ENCODE measurements at places on chromosomes 3 and 15. TPM values are rescaled to one million over a fixed set of nuclear protein-coding genes. Genes with fewer than 3 reads are reported as not detected.

The ZNF717 gene
- total RNA-seq, result 7.2 TPM

The CRYGS gene
- 3.1 TPM for total RNA-seq

The RASL12 gene
- total RNA-seq, result 43.2 TPM

The GCSAM gene
- not detected for total RNA-seq

The CYP8B1 gene
- not detected for total RNA-seq

The CORO2B gene
- 8.9 TPM for total RNA-seq

The AMIGO3 gene
- total RNA-seq, result 0.27 TPM

GRCh38 chr3:107704477-107704876 is 181.7 kb downstream of the BBX start:
- no peak for ATAC-seq

DNA sequence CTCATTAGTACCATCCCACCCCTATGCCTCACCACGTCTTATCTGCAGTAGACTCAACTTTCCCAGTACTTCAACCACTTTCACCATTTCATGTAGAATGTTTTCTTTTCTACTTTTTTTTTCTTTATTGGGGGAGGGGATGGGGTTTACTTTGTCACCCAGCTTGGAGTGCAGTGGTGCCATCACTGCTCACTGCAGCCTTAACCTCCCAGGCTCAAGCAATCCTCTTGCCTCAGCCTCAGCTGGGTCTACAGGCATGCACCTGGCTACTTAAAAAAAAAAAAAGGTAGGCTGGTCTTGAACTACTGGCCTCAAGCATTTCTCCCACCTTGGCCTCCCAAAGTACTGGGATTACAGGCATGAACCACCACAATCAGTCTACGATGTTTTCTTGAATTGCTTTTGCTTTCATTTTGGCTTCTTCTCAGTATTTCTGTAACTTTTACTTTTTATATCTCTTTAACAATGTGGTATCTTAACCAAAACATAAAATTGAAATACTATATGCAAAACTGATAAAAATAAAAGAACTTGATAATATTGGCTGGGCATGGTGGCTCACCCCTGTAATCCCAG is 44.9 kb upstream of the CHL1 start:
- ATAC-seq, result no peak

GRCh38 chr3:113532698-113533533 is 561 bp downstream of the SIDT1 start:
- ATAC-seq, result peak; percentile 54

DNA sequence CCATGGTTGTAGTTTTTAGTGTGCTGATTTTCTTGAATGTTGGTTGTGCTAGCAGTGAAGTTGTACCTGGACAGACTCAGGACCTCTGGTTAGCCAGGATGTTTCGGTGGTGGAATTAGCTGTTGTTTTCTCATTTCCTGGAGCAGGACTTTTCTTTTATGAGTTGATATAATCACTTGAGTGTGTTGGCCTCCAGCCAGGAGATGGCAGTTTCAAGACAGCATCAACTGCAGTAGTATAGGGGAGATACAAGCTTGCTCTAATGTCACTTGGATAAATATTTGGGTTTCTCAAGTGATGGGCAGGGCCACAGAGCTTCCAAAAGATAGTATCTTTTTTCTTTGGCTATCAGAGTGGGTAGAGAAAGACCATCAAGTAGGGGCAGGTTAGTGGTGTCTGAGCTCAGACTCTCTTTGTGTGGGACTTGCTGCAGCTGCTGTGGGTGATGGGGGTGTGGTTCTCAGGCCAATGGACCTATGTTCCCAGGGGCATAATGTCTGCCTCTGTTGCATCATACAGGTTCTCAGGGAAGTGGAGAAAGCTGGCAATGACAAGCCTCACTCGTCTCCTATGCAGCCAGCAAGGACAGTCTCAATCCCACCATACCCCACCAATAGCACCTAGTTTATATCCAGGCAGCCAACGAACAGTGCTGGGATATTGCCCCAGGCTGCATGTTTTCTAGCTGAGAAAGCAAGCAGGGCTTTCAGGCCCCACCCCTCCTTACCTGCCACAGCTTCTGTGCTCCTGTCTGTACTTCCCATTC is 14.6 kb upstream of the OR5K2 start:
- no peak for ATAC-seq

GRCh38 chr3:53718462-53718861 is 127.8 kb downstream of the CHDH start:
- no peak for ATAC-seq

GRCh38 chr3:41518626-41519025 is 319.3 kb downstream of the CTNNB1 start:
- ATAC-seq, result no peak

GRCh38 chr15:67899596-67900283 is 59.9 kb upstream of the RNU6-1 start:
- no peak for ATAC-seq

- no peak for ATAC-seq
Observed at GRCh38 chr3:175743733-175744400, 884.7 kb downstream of the NAALADL2 start.

DNA sequence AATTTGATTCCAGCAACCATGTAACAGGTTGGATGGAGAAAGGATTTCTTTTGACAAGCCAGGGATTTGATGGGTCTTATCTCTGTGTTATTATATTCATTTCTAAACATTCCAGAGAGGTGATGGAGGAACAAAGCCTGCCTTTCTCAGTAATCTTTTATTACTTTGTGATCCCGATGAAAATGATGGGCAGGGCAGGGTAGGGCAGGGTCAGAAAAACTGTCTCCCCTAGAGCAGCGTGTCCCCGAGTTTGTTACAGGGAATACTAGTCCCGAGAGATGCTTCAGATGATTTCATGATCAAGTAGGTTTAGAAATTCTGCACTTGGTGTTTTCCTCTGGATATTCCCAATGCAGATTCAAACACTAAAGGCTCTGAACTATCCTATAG is 111.8 kb upstream of the RGMA start:
- ATAC-seq, result no peak

- peak; percentile 41 for ATAC-seq
Observed at GRCh38 chr3:112519424-112520001, 20.2 kb upstream of the BTLA start.

Data from gastroesophageal sphincter (tissue), 4 donors.